Stimulated activated CD8-positive, alpha-beta memory T cell treated with anti-CD3 and anti-CD28 coated beads, Interleukin-15, amount 100 ng/mL, for 4 hours (primary cell): ENCODE measurements at places on chromosomes 13 and 19.

DNA sequence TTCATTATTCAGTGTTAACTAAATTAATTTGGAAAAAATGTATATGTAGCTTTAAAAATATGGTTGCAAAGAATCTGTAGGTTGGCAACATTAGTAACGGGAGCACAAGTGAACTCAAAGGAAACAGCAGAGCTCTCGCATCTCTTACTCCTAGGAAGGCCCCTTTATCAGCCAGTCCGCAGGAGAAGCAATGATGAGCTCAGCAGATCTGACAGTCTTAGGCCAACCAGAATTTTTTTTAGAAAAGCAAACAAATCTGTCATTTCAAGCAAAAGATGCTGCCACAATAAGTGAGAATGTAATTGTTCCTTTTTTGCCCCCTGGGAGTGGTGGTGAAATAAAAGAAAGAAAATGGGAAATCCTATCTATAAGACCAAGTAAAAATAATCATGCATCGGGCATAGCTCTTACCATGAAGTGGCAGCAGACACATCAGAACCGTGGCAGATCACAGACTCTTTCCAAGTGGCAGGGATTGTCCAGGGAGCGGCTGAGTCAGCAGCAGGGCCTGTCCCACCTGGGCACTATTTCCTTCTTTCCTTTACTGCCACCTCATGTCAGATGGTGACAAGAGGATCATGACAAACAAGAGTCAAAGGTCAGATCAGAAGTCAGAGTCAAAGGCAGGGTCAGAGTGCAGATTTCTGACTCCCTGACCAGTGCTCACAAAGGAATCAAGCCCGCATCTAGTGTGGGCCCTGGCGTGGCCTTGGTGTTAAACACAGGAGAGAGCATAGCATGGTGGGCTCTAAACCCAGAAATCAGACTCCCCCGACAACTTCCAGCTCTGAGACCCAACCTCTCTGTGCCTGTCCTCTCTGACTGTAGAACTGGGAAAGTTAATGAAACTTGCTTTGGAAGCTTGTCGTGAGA, 84.0 kb upstream of the MTIF3 start:
- DNase-seq = no peak

DNA sequence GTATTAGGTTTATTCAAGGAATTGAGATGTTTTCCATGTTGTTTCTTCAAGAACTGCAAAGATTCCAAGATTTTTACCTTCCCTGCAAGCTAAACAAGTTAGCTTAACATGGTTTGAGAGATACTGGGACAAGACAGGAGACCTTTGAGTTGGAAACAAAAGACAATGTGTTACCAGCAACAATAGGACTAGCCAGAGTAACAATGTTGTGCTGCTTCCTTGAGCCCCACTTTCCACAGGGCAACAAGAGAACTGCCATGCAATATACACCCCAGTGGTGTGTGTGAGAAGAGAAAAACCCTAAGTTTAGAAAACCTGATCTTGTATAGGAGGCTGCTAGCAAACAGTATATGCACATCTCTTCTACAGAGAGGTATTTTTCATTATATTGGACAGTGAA, 264.6 kb downstream of the PCDH20 start:
- no peak for DNase-seq

GRCh38 chr13:112143046-112143752, 76.2 kb downstream of the SOX1 start:
- no peak for DNase-seq

DNA sequence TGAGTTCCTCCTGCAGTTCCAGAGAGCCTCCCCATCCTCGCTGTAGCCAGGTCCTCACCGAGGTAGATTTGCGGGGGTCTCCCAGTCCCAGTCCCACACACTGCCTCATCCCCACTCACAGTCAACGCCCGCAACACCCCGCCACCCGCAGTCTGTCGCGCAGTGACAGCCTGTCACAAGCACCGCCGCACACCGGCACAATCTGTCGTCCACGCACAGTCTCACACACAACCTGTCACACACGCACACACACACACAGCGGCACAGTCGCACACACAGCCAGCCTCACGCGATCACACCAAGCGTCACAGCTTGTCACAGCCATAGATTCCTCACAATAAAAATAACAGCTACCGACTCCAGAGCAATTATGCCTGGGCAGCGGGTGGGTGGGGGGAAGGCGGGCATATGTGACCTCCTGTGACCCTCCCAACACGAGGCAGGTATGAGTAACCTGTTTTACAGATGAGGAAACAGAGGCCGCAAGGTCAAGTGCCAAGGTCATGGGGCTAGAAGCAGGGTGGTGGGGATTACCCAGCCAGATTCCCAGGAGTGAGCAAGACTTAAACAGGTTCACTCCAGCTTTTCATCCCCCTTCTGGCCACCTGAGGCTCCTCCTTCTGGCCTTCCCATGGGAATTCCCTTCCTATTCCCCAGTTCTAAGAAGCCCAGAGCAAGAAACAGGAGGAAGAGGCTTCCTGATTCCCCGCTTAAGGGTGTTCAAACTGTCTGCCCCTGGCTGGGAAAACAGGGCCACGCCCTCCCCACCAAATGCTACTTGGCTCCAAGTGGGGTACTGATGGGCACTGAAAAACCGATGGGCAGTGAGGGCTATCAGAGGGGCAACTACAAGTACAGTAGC, 13.9 kb downstream of the NFIX start:
- no peak for DNase-seq

GRCh38 chr13:36885901-36886300, 34.1 kb downstream of the SMAD9 start:
- DNase-seq = no peak
